ENCODE measurements at places on chromosomes 6 and 20.

- peak; percentile 36 for DNase-seq
Measured at GRCh38 chr20:4488407-4489339, 233.0 kb upstream of the PRND start.

DNA sequence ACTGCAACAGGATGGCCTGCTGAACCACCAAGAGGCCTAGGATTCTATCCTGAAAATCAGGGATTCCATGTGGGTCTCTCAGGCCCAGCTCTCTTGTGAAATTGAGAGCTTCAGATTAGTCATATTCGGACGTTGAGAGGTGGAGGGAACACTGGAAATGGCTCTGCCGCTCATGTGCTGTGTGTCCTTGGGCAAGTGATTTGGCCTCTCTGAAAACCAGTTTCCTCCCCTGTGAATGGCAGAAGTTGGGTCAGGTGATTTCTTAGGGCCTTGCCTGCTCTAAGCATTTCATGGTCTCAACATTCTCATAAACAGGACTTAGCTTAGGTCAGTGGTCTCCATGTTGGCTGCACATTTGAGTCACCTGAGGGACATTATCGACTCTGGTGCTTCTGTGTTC lies 470.1 kb downstream of the PREX1 start:
- no peak for DNase-seq

DNA sequence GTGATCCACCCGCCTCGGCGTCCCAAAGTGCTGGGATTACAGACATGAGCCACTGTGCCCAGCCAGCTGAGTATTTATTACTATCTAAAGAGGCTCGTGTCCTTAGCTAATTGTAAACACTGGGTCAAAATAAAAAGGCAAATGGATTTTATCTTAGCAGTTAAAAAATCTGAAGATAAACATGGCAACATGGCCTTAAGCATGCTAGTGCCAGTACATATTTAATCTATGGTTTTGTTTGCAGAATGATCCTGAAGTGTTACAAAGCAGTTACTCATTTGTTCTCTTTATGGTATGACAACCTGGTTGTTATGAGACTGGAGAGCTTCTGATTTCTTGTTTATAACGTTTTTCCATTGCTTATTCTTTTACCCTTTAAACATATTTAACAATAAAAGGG lies 3.9 kb upstream of the KIAA0408 start:
- DNase-seq: no peak

- DNase-seq: no peak
Measured at GRCh38 chr6:134510920-134511319, 193.0 kb upstream of the SGK1 start.

GRCh38 chr6:7425808-7426190 lies 36.2 kb downstream of the RIOK1 start:
- no peak for DNase-seq

DNA sequence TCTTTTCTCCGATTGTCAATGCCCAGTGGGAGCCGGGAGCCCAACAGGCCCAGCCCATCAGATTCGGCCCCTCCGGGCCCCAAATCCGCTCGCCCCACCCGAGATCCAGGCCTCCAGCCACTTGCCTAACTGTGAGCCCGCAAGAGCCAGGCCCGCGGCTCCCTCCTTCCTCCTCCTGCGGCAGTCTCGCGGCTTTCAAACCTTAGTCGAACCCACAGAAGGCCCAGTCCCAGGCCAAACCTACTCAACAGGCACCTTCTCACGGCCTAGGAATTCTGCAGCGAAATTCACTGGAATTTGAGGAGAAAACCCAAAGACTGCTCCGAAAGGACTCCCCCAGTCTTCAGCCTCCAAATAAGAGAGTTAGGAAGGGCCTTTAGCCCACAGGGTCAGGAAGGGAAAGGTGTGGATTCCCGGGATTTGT lies 2.8 kb upstream of the TFAP2A start:
- DNase-seq: peak; percentile 56

DNA sequence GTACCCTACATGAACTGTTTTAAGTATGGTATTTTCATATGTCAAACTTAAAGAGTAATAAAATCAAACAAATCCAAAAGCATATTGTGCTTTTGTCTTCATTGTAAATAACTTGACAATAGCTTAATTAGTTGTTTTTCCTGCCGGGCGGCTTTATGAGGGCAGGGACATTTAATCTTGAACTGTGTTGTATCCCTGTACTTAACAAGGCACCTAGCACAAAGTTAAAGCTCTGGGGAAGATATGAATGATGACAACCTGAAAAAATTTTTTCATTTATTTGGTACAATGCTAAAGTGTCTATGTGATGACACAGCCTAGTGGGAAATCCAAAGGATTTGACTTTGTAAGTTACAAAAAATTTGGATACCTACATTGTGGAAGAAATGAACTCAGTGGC lies 502 bp upstream of the HACE1 start:
- peak; percentile 79 for DNase-seq

- peak; percentile 37 for DNase-seq
Measured at GRCh38 chr6:42963855-42964605, 3.5 kb downstream of the GNMT start.

GRCh38 chr6:30533460-30534294 lies 22.6 kb downstream of the GNL1 start:
- no peak for DNase-seq

DNA sequence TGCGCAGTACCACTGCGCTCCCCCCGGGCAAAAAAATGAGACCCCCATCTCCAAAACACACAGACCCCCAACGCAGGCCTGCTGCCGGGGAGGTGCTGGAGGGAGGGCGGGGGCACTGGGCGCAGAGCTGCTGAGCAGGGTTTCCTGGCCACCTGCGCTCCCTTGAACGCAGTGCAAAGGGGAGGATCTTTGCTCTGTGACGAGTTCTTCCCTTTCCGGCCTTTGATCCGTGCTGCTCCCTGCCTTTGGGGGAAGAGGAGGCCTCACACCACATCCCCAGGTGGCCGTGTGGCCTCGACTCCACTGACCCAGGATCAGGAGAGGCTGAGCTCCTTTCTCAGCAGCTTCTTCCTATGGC lies 8.9 kb upstream of the COL20A1 start:
- DNase-seq: no peak

DNA sequence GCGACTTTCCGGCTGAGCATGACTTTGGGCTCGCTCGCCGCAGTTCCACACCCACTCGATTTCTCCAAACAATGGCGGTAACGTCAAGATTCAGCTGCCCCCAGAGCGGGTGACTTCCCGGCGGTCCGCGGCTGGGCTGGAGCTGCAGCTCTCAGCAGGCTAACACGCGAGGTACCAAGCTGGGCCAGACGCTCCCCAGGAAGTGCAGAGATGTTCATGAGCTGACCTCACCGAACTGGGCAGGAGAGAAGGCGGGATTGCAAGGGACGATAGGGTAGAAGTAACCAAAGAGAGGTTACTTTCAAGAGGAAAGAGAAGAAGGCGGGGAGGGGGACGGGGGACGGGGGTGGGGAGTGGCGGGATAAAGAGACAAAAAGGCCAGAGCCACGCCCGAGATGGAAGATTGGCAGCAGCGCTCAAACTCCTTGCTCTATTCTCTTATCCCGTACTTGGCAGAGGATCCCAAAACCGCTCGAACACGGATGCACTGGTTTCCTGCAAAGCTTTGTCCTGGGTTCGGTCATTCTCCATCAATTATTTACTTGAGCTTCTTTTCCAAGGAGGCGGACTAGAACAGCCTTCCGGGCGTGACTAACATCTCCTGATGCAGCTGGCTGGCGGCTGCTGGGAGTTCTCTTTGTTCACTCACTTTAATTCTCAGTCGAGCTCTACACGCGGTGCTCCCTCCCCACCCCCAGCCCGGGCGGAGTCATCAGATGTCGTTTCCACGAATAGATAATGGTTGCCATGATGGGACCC lies at the start of gene MTCL3:
TSS of gene MTCL3 (minus strand) at position 626 of the 759 bp plus-strand sequence.
- no peak for DNase-seq

GRCh38 chr6:159982731-159983506 lies 14.0 kb downstream of the IGF2R start:
- DNase-seq: no peak

GRCh38 chr20:50678169-50678898 lies 13.0 kb downstream of the RIPOR3 start:
- DNase-seq: peak; percentile 29

- DNase-seq: no peak
Measured at GRCh38 chr6:118719351-118720124, 68.1 kb upstream of the CEP85L start.

DNA sequence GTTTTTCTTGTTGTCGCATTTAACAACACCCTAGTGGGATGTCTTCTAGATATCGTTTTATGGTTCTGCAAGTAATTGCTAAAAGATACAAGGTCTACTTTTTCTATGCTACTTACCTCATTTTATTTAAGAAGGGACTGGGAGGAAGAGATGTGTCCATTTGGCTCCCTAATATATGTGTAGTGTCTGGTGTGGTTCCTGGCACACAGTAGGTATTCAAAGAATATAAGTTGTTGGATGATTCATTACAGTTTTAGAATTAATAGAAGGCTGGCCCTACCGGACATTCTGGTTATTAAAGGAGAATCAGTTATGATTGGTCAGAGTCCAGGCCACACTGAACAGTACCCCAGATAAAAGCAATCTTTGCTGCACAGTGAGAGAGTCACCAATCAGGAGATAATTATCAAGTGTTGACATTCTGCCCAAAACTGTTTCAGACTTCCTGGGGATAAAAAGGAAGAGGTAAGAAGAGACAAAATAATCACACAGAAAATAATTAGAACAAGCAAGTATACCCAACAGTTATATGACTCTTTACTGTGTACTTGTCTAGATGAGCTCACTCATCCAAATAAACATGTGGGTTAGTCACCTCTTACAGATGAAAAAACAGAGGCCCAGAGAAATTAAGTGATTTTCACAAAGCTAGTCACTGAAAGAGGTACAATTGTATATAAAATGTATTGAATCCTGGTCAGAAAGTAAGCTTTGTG lies 7.0 kb downstream of the TMEM244 start:
- no peak for DNase-seq

GRCh38 chr6:37314487-37315156 lies 39.2 kb upstream of the RNF8 start:
- DNase-seq: peak; percentile 9

GRCh38 chr6:27477318-27478013 lies 4.6 kb upstream of the ZNF184 start:
- no peak for DNase-seq

- no peak for DNase-seq
Measured at GRCh38 chr6:23712756-23713155, 413.3 kb upstream of the NRSN1 start.

GRCh38 chr6:89239338-89239737 lies 22.2 kb upstream of the GABRR1 start:
- peak; percentile 10 for DNase-seq

DNA sequence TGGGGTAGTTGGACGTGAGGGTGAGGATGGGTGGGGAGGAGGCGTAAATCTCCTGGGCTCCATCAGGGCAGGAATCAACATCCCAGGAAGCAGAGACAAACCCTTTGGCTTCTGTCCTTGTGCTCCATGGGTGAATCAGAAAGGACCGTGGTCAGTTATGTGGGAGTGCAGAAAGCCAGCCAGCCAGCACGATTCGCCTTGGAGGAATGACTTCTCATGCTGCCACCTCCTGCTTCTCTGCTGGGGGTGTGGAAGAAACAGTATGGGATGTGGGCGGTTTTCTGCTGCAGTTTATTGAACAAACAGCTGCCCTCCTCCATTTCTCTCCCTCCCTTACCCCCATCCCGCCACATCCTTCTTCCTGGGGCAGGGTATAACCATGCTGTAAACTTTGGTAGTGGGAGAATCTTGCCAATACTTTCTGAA lies 214.5 kb downstream of the SOX4 start:
- peak; percentile 23 for DNase-seq

GRCh38 chr6:33312361-33313104 lies 1.3 kb downstream of the TAPBP start:
- DNase-seq: peak; percentile 70

GRCh38 chr6:114941078-114941477 lies 598.3 kb upstream of the HS3ST5 start:
- DNase-seq: no peak

- no peak for DNase-seq
Measured at GRCh38 chr6:132198896-132199295, 202.4 kb downstream of the MOXD1 start.

- peak; percentile 10 for DNase-seq
Measured at GRCh38 chr20:21048841-21049273, 57.3 kb downstream of the LINC00237 start.

GRCh38 chr20:46108435-46108841 lies 9.7 kb upstream of the CD40 start:
- DNase-seq: no peak

- no peak for DNase-seq
Measured at GRCh38 chr20:7981374-7981773, 38.2 kb downstream of the TMX4 start.

GRCh38 chr6:102902471-102902870 lies 1509.0 kb downstream of the GRIK2 start:
- DNase-seq: no peak

DNA sequence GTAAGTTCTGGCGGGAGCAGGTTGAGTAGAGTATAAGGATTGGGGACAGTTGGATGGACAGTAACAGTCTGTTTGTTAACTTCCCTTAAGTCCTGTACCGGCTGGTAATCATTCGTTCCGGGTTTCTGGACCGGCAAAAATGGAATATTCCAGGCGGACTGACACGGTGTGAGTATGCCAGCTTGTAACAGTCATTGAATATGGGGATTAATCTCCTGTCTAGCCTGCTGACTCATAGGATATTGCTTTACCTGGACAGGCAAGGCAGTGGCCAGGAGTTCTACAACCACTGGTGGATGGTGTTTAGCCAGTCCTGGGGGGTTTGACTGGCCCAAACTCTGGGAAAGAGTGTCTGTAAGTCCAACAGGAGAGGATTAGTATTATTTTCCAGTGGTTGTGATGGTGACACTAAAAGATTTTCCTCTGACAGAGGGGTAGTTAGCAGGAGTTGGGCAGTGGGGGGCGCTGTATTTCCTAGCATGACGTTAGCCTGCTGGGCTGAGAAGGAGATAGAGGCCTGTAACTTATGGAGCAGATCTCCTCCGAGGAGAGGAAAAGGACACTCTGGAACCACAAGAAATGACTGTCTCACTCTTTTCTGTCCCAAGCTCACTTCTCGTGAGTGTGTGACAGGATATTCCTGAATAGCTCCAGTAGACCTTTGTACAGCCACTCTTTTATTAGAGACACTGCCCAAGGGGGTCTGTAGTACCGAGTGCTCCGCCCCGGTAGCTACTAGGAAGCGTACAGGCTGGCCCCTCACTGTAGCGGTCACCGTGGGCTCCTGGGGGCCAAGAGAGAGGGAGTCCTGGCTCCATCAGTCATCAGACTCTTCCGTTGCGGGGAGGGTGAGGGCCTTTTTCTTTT lies 152.2 kb downstream of the TRIM27 start:
- DNase-seq: no peak

- no peak for DNase-seq
Measured at GRCh38 chr20:11852811-11853210, 64.9 kb upstream of the BTBD3 start.

DNA sequence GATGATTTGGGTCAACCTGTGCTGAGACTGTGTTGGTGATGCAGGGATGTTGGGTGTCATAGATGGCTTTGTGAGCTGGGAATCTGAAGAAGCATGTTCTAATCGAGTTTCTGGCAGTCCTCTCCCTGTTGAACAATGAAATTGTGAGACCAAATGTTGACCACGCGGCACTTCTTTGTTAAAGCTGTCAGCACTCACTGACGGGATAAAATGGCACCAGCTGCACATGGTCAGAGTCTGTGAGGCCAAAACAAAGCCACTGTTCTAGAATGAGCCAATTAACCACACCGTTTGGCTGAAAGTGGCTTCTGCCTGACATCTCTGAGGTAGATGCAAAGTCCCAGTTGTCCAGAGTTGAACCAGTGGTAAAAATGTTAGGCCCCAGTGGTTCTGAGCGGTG lies 562.2 kb downstream of the KIF16B start:
- DNase-seq: no peak

Data from trophoblast cell (in vitro differentiated cells and primary cell).